ENCODE measurements at places on chromosomes 5 and 9.

DNA sequence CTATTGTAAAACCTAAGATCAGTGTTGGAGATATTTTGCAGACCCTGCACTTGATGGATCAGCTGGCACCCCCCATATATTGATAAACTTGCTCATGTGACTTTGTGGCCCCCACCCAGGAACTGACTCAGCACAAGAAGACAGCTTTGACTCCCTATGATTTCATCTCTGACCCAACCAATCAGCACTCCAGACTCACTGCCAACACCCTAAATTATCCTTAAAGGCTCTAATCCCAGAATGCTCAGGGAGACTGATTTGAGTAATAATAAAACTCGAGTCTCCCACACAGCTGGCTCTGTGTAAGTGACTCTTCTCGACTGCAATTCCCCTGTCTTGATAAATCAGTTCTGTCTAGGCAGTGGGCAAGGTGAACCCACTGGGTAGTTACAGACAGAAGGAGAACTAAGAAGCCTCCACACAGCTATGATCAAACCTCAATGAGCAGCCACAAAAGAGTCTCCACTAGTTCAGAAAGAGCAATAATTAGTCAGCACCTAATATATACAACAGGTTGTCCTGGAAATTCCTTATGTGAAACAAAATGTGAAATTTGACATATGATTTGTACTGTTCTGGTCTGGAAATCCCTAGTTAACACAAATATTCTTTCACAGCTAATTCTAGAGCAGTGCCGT lies 52.2 kb downstream of the ACTL7B start:
- no peak for DNase-seq

- peak; percentile 69 for DNase-seq
These were observed 20.7 kb downstream of the FAXDC2 start for GRCh38 chr5:154829589-154830218.

GRCh38 chr5:1312206-1312605 lies 17.3 kb upstream of the TERT start:
- peak; percentile 68 for DNase-seq

DNA sequence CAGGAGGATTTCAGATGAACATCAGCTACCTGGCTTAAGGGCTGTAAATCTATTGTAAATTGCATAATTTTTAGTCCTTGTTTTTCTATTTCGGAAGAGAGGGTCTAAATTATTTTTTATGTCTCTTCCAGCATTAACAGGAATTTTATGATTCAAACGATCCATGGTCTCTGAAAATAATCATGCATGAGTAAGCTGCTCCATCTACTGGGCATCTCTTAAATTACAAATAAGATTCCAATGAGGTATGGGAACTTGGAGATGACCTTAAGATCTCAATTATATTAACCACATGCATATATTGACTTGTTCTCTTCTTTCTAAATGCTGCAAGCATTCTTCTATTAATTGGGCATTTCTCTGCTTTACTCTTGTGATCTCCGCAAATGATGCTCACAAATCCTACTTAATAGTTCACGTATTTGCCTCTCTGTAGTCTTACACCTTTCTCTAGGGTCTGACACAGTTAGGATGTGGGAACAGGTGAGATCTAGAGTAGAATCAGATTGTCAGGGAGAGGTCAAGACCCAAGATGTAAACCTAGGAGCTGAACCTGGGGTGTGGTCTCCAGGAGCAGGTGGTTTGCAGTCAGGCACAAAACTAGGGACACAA lies 86.9 kb downstream of the NUDT12 start:
- no peak for DNase-seq

DNA sequence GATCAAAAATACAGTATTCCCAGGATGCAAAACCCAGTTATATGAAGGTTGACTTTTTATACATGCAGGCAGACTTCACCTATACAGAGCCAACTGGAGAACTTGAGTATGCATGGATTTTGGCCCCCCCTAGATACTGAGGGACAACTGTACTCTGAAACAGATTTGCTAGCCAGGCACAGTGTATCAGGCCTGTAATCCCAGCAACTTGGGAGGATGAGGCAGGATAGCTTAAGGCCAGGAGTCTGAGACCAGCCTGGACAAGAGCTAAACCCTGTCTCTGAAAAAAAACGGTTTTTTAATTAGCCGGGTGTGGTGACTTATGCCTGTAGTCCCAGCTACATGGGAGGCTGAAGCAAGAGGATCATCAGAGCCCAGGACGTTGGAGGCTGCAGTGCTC lies 21.9 kb downstream of the PTBP3 start:
- no peak for DNase-seq

DNA sequence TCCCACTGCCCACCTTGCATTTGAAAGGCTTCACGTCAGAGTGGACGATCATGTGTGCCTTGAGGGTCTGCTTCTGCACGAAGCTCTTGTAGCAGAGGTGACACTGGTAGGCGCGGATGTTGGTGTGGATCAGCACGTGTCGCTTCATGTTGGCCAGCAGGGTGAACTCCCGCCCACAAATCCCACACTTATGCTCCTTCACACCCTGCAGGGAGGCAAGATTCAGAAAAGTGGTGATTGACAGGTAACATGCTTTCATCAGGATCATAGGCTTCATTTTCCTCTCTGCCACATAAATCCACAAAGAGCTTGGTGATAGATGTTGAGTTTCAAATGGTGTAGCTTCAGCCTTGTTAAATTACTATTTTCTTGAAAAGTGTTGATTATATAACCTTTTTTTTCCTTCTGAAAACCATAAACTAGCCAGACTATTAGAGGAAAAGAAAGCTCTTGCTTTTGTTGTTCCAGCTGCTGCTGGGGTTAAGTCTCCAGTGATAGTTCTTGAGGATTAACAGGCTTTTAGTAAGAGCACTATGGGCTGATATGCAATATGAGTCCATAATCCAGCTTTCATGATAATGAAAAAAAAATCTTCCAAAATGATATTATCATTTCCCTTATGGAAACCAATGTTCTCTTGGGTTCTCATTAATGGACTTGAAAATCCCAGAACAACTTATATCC lies 50.7 kb downstream of the ZNF366 start:
- DNase-seq = no peak

- no peak for DNase-seq
These were observed 14.4 kb upstream of the S1PR3 start for GRCh38 chr9:88976890-88977257.

- no peak for DNase-seq
These were observed 84.3 kb downstream of the SH3TC2 start for GRCh38 chr5:148978370-148979082.

GRCh38 chr5:146026307-146027010 lies 78.9 kb downstream of the PLAC8L1 start:
- no peak for DNase-seq

DNA sequence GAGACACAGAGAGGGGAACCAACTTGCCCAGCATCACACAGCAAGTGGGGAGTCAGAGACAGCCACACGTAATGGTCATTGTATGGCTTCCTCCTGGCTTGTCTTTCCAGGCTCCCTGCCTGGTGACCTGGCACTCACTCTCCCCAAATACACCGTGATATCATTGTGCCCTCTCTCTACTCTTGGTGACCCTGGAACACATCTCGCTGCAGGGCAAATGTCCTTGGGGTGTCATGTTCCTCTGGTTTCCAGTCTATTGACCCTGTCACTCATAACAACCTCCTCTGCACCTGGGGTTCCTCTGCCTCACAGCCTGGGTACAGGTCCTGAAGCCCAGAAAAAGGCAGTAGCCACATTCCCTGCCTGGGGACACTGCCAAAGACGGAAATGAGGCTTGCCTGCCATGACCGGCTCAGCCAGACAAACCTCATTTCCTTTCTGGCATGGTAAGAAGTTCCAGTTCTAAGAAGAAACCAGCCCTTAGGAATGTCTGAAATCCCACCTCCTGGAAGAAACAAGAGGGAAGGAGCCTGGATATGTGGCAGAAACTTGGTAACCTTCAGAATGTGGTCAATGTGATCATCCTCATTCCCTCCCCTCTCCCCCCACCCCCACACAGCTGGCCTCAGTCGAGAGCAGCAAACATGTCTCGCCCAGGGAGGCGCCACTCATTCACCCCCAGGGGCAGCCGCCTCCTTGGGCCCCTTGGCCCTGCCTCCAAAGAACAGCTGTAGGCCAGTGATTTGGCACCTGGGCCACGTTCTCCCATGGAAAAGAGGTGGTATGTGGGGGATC lies 30.6 kb upstream of the SMU1 start:
- DNase-seq = no peak

DNA sequence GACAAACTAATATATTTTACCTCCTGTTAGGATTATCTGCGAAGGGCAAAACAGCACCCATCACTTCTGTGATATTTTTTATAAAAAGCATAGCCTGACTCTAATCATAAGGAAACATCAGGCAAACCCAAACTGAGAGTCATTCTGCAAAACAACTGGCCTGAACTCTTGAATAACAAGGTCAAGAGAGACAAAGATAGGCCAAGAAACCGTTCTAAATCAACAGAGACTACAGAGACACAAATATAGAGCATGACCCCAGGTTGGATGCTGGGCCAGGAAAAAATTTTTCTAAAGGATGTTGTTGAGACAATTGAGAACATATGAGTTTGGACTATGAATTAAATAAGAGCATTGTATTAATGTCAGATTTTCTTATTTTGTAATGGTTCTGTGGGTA lies 384.9 kb downstream of the NFIB start:
- DNase-seq = no peak

DNA sequence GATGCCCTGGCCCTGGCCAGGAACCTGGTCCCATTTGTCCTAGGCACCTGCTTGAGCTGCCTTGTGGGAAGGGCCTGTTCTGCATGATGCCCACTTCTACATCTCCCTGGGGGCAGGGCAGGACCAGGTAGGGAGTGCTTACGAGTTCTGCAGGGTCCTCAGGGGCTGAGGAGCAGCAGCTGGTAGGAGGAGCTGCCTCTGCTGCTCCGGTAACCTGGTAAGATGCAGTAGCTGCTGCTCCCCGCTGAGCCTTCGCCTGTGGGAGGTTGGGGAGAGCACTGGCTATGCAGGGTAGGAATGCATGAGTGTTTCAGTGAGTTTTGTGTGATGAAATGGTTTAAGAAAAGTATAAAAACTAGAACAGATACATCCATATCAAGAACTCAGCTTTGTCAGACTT lies 13.6 kb downstream of the LRRC8A start:
- DNase-seq = peak; percentile 25

GRCh38 chr9:9117866-9118265 lies 1318.3 kb upstream of the DMAC1 start:
- no peak for DNase-seq

DNA sequence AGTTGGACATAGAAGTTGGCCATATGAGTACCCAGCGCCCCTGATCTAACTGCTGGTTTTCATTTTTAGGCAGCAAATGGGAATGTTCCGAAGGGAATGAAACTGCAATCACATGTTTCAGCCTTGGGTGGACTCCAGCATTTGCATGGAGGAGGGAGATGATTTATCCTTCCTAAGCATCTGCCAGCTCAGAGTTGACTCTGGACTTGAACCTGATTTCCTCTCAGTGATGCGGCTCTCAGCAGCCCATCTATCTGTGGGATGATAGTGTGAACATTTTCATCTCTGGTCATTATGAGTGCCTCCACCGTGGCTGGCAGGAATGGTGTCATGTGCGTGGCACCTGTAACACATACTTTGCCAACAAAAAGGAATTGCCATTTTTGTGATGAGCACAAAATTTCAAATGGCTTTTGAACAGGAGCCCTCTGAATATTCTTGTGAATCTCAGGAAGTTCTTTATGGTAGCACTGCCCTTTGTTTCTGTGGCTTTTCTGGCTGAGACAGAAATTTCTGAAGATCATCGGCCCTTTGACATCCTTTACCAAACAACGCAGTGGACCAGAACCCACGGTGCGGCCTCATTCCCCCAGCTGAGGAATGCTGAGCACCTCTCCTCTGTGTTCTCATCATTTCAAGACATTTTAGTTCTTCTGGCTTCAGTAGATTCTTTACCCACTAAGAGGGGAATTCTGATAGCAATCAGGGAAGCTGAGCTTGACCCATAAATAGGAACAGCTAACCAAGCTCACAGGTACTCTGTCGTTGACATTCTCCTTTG lies 28.5 kb downstream of the FUBP3 start:
- no peak for DNase-seq

DNA sequence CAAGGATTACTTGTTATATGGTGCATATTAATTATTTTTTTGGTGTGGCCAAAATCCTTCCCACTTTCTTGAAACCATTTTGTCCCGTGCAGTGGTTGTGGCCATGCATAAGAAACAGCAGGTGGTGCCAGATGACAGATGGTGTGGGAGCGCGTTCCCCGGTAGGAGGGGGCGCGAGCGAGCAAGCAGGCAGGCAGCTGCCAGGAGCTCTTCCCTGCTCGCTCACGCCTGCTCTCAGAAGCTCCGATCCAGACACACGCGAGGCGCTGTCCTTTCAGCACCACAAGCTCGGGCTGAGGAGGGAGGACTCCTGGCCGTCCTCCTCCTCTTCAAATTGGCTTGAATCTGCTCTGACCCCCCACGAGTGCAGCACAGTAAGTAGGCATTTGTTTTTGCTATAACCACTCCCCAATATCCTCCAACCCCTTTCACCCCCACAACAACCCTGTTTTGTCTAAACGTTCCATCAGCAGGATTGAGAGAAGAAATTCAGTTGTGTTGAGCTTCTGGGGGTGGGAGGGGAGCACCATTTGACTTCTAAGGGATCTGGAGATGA lies at the start of gene NSG2:
NSG2 (plus strand) TSS at position 237 of the 556 bp plus-strand sequence. CDS start 1,050 bp downstream, outside the sequence.
- DNase-seq = no peak

DNA sequence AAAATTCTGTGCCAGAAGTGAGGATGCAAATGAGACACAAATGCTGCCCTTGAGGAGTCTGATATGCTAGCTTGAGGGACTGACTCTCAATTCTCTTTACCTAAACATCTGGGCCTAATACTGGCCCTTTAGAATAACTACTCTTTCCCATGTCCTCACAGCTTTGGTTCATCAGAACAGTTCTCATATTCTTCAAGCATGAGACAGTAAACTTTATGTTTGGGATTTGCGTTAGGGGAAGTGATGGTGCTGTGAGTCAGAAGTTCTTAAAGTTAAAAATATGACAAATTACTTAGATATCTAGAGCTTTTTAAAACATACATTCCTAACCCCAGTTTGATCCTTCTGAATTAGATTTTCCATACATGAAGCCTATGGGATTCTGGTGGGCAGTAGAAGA lies 665.0 kb upstream of the RGMB start:
- DNase-seq = no peak

GRCh38 chr9:131011274-131012022 lies 2.5 kb downstream of the LAMC3 start:
- DNase-seq = no peak

GRCh38 chr9:114180696-114181606 lies 25.6 kb downstream of the COL27A1 start:
- DNase-seq = no peak

DNA sequence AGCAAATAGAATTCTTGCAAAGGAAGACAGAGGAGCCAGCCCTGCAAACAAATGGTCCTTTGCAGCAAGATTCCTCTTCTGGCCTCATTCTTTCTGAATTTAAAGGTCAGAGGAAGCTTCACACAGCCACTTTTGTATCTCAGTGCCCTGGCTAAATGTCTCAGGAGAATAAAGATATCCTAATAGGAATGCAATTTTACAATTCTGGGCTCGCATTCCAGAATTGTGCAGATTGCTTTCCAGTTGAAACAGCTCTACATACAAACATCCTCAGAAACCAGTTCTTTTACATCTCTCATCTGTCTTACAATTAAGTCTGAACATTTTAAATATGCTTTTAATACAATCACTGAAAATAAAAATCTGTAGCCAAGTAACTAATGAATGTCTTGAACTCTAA lies 14.6 kb upstream of the ACOT12 start:
- no peak for DNase-seq

GRCh38 chr5:179298181-179298993 lies 46.9 kb downstream of the ADAMTS2 start:
- no peak for DNase-seq

All from CD4-positive, alpha-beta T cell treated with Interleukin-17A for 4 hours (primary cell).